HT-29 (cell line): ENCODE measurements at places on chromosomes 11 and 22. TPM values are rescaled to one million over a fixed set of nuclear protein-coding genes. Genes with fewer than 3 reads are reported as not detected.

DNA sequence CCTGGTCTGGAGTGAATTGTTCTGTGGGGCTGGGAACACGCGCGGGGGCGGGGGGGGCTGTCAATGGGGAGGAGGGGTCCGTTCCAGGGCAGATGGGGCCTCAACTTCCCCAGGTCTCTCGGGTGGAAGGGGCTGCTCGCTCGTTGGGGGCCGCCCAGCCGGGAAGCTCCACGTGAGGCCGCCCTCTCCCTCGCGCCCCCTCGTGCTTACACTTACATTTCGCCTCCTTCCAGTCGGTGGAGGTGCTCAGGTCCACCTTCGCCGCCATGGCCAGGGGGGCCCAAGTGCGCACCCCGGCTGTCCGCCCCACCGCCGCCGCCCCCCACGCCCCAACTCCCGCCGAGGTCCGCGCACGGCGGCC lies 452 bp downstream of the MACROD1 start:
- DNase-seq: peak; percentile 22

DNA sequence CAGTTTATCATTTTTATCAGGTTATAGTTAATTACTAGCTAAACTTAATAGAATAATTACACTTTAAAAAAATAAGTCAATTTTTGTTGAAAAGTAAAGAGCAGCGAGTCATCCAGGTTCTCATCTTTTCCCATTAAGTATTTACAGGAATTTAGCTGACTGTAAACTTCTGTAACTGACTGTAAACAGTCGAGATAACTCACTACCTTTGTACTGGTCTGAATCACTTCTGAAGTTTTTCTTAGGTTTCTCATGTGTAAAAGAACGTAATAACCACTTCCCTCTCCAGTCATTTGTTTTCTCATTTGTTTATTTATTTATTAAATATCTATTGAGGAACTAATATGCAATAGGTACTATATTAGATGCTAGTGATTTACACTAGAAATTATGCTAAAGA lies 270.8 kb downstream of the DYNC2H1 start:
- DNase-seq: no peak

DNA sequence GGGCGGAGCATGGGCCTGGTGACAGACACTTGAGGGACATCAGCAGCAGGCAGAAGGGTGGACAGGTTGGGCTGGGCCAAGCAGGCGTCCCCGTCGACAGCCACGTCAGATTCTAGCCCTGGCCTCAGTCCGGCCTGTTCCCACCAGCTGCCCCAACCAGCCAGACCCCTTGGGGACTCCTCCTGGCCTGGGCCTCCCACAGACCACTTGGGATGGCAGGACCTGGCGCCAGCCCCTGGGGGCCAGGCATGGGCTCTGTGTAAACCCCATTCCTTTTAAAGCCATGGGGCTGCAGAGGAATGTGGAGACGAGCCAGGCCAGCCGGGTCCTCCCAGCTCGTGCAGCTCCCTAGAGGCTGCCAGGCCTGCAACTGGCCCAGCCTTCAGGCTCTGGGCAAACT lies 4.7 kb upstream of the SUSD2 start:
- no peak for DNase-seq

GRCh38 chr11:71245601-71246391 lies 6.6 kb downstream of the SHANK2 start:
- DNase-seq: no peak

- no peak for DNase-seq
These were observed 207.0 kb downstream of the TBC1D22A start for GRCh38 chr22:46969491-46969890.

DNA sequence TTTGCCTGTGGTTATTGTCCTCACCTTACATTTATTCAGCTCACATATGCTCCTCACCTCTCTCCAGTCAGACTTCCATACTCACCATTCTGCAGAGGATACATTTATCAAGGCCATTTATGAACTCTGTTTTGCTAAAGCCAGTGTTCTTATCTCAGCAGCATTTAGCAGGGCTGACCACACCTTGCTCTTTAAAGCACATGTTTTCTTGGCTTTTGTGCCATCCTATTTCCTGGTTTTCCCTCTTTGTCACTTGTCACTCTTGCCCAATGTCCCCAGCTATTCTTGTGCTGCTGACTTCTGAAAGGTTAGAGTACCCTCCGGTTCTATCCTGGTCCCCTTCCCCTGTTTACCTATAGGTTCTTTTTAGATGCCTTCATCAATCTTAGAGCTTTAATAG lies 446.6 kb downstream of the NELL1 start:
- DNase-seq: no peak

- DNase-seq: peak; percentile 44
These were observed 37.0 kb upstream of the DNAJB7 start for GRCh38 chr22:40898850-40899357.

- peak; percentile 62 for DNase-seq
These were observed 77.7 kb downstream of the BARX2 start for GRCh38 chr11:129453293-129453721.

DNA sequence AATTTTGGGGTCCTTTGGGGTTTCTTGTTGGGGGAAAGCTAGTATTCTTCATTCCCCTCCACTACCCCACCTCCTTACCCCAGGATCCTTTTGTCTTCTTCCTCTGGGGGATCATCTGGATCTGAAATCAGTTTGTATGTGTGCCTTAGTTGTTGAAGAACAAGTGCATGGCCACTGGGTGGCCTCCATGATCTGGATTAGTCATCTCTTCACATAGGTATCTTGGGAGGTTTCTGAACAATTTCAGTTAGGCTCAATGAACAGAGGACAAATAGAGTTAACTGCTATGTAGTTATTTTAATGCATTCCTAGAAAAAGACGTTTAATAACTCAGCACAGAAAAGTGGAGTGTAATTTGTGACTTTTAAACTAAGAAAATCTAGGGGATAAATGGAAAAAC lies 7.1 kb upstream of the VWA5A start:
- DNase-seq: peak; percentile 55

The CTSF gene
- total RNA-seq: not detected in 2 replicates

The ABCG4 gene
- not detected in 2 replicates for total RNA-seq

The GRAP2 gene
- total RNA-seq: not detected in 2 replicates
